ENCODE measurements at places on chromosomes 3 and 15.

- DNase-seq, result no peak
Observed at GRCh38 chr3:158403013-158403412, 168.0 kb upstream of the MLF1 start.

GRCh38 chr3:161153480-161153879 is 48.3 kb upstream of the B3GALNT1 start:
- no peak for DNase-seq

DNA sequence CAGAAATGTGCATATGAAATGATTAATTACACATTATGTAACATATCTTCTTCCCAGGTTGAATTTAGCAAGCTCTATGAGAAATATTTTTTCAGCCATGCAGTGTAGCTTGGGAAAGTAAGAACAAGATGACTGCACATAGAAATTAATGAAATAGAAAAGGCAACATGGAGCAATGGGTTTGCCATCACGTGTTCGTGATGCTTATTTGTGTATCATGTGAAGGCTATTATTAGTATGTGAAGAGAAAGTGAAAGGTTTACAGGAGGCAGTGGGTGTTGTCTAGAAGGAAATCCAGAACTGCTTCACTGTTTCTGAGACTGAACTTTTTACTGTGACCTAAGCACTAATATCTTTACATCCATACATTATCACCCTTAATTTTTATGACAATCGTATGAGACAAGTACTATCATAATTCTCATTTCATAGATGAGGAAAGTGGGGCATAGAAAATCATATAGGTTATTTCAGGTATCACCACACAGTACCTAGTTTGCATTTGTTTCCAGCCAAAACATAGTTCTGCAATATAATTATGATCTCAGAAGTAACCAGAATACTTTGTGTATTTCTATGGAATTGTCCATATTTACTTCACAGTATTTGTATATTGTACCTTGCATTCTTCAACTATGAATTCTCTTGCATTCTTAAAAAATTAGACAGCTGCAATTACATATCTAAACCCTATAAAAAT is 14.9 kb downstream of the SERPINI1 start:
- no peak for DNase-seq

- DNase-seq, result no peak
Observed at GRCh38 chr3:172030181-172030580, 9.2 kb upstream of the FNDC3B start.
